Stimulated activated CD4-positive, alpha-beta T cell treated with anti-CD3 and anti-CD28 coated beads, Interleukin-1b, Interleukin-23, amount 100 ng/mL, for 48 hours (primary cell): ENCODE measurements at places on chromosomes 16 and 17.

- DNase-seq = no peak
These were observed 19.6 kb downstream of the CLUAP1 start for GRCh38 chr16:3520413-3520812.

DNA sequence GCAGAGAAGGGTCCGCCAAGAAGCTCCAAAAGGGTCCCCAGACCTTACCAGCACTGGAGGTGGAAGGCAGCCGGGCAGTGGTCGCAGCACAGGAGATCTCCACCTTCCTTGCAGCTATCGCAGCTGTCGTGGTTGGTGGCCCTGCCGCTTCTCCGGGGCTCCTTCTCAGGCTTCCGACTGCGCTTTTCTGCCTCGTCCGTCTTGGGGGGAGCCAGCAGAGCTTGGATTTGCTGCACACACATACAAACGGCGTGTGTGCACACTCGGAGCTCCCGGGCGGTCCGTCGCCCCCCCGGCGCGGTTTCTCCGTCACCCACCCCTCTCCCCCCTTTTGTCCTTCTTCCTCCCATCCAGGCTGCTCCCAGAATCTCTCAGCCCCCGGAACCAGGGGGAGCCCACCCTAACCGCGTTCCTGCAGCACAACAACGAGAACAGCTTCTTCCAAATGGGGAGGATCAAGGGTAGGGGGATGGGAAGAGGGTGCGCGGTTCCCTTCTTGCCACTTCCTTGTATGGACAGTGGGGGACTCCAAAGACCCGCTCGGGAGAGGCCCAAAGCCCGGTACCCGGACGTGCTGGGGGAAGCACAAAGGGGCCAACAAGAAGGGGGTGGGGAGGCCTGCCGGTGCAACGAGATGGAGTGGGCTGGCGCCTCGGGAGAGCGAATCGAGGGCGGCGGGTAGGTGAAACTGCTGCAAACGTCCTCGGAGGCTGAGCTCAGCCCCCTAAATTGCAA, 1.1 kb downstream of the PHF12 start:
- DNase-seq = peak; percentile 53

DNA sequence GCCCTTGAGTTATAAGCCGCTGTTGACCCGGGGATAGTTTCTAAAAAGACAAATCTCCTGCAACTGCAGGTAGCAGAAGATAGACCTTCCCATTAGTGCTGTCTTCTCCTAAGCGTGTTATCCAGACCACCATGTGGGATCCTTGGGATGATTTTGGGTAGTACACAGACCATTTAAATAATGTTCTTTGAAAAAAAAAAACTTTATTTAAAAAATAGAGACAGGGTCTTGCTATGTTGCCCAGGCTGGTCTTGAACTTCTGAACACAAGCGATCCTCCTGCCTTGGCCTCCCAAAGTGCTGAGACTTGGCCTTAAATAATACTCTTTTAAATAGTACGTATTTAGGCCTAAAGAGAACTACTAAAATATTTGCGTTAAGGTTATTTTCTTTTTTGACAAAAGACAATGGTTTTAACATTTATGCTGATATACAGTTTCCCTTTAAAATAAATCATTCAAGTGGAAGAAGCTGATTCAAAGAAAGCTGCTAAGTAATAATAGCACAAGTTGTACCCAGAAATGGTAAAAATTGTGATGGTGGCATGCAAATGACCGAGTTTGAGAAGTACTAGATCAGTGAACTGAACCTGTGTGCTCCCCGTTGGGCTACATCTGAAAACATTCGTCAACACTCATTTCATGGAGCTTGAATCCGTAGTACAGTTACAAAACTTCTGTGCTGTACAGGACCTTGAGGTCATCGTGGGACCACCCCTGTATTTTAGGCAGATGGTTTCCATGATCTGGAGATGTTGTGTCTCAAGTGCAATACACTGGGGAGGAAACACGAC, 24.0 kb downstream of the SMARCE1 start:
- no peak for DNase-seq

- DNase-seq = no peak
These were observed 58.0 kb upstream of the MRTFB start for GRCh38 chr16:14013145-14013570.

DNA sequence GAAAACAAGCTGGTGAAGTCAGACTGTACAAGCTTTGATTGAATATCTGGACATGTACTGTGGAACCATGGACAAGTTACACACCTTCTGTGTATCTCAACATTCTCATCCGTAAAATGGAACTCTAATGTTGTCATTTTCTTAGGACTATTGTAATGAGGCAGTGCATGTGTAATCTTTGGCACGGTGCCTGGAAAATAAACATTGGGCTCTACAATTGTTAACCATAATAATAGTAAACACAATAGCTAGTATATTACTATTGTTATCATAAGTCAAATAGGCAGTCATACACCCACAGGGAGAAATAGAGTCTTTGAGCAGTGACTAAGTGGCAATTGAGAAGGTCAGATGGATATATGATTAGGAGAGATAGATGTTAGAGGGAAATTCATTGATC, 39.8 kb upstream of the ANKFN1 start:
- DNase-seq = no peak

DNA sequence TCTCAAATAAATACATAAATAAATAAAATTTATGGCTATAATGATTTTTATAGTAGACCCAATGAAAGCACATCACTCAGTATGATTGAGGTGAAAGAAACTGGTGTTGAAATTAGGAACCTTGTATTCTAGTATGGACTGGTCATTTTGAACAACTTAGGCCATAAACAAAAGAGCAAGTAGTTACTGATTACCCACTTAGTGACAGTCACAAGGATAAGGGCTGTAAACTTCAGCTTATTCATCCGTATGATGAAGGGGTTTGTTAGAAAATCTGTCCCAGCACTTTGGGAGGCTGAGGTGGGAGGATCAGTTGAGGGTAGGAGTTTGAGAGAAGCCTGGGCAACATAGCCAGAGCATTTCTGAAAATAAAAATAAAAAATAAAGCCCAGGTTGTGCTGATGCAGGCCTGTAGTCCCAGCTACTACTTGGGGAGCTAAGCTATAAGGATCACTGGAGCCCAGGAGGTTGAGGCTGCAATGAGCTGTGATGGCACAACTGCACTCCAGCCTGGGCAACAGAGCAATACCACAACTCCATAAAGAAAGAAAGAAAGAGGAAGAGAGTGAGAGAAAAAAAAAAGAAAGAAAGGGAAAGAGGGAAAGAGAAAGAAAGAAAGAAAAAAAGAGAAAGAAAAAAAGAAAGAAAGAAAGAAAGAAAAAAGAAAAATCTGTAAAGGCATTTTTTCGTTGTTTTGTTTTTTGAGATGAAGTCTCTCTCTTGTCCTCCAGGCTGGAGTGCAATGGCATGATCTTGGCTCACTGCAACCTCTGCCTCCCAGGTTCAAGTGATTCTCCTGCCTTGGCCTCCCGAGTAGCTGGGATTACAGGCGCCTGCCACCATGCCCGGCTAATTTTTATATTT, 4.2 kb upstream of the SPAG9 start:
- DNase-seq = no peak

DNA sequence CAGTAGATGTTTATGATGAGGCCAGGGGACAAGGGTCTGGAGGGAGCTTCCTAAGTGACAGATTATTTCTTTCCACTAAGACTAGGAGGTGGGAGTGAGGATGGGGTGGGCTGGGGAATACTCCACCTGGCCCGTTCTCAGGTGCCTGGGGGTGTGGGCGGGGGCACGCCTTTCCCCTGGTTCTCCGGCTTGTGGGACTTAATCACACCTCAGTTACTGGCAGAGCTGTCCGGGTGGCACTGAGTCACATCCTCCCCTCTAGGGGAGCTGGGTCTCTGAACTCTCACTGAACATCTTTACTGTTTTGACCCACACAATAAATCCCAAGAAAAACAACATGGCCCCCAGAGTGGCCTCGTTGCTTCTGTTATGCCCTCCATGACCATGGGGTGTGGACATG, 332.8 kb downstream of the MAF start:
- peak; percentile 84 for DNase-seq

- no peak for DNase-seq
These were observed 6.6 kb upstream of the DPEP2 start for GRCh38 chr16:68005786-68006286.

DNA sequence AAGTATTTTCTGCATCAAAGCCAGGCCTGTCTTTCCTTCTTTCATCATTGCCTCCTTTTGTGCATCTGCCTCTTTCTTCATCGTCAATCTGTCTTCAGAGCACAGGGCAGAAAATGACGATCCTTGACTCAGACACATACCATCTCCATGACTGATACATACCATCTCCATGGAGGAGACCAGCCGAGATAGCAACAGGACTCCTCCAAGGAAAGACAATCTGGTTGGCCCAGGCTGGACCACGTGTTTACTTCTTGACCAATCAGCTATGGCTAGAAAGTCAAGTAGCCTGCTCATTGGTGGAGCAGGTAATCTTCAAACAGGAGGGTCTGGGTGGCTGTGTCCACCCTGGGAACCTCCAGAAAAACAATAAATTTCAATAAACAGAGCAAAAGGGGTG, 164.6 kb downstream of the CPPED1 start:
- no peak for DNase-seq

DNA sequence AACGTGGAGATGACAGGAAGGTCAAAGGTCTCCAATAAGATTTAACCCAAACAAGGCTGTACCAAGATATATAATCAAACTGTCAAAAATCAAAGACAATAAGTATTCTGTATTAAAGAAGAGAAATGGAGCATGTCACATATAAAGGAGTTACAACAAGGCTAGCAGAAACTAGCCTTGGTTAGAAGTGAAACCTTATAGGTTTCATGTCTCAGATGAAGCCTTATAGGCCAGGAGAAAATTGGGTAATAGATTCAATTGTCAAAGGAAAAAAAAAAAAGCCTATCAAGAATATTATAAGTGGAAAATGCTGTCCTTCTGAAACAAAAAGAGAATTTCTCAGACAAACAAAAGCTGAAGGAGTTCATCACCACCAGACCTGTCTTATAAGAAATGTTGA, 419.4 kb downstream of the CDH11 start:
- no peak for DNase-seq

- no peak for DNase-seq
These were observed at the start of gene PHLPP2 for GRCh38 chr16:71724320-71724751. Gene PHLPP2 (minus strand): TSS chr16:71724701. CDS start chr16:71714795, 9,906 bp downstream.

- no peak for DNase-seq
These were observed 9.8 kb downstream of the OTOP3 start for GRCh38 chr17:74945543-74945942.

DNA sequence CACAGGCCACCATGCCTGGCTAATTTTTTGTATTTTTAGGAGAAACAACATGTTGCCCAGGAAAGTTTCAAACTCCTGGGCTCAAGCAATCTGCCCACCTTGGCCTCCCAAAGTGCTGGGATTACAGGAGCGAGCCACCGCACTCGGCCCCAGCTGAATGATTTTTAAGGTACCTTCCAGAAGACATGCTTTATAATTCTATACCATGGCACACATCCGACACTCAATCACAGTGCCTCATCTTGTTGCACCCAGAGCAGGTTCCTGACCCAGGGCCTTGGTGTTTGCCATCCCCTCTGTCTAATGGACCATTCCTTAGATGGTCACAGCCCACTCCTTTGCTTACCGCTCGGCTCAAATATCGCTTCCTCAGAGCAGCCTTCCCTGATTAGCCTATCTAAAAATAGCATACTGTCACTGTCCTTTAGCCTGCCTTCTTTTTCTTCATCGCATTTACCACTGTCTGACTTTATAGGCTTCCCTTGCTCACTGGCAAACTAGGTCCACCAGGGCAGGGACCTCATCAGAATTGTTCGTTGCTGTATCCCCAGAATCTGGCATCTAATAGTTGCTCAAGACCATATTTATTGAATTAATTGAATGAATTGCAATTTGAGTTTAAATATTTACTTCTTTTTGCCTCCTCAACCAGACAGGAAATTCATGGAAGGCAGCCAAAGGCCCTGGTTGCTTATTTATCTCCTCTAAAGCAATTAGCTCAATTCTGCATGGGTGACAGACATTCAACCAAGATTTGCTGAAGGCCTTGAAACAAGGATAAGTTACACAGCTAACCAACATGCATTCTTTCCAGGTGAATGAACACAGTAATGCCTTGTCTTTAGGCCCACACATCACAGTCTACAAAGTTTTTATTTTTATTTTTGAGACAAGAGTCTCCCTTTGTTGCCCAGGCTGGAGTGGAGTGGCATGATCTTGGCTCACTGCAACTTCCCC, 6.3 kb upstream of the TENT4B start:
- no peak for DNase-seq

- DNase-seq = no peak
These were observed 8.5 kb downstream of the RPH3AL start for GRCh38 chr17:343875-344752.

DNA sequence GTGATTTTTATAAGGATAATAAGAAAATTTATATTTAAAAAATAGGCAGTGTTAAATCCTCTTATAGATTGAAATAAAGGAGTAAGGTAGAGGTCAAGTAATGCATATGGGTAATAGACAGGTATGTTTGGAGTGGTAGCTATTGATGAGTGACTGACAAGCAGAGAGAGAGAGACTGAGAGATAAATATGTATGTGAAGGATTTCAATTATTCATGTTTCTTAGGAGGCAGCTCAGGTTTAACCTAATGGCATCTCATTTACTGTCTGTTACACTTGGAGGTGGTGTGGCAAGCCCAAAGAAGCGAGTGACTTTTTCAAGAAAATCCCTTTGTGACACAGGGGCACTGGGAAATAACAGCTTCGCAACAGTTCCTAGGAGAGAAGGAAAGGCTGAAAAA, 120.2 kb downstream of the KIF2B start:
- DNase-seq = no peak

GRCh38 chr17:61218438-61218837, 181.2 kb upstream of the TBX2 start:
- no peak for DNase-seq

DNA sequence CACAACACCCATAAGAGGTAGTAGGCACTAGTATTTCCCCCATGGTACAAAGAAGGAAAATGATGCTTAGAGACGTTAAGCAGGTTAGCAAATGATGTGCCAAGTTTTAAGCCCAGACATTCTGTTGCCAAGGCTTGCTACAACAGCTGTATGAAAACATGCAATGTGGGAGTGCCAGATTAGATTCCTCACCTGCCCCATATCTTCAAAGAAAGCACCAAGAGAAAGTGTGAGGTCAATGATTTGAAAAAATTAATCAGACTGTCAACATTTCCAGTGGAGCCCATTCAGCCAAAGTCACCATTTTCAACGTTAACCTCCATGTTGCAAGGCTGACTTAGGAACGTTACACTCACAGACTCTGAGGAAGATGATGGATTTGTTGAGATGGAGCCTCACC, 61.5 kb downstream of the PCTP start:
- no peak for DNase-seq
